Nephron progenitor cell (in vitro differentiated cells): ENCODE measurements at places on chromosomes 4 and X.

GRCh38 chrX:103845165-103845653 lies 13.2 kb upstream of the RAB9B start:
- no peaks in the 10 kb centered on the region for H3K4me1 ChIP-seq
- H3K27ac ChIP-seq: no peak overlapping the region
- peaks cover 4% of the 10 kb centered on the region for H3K27me3 ChIP-seq
- no peaks in the 10 kb centered on the region for H3K36me3 ChIP-seq

DNA sequence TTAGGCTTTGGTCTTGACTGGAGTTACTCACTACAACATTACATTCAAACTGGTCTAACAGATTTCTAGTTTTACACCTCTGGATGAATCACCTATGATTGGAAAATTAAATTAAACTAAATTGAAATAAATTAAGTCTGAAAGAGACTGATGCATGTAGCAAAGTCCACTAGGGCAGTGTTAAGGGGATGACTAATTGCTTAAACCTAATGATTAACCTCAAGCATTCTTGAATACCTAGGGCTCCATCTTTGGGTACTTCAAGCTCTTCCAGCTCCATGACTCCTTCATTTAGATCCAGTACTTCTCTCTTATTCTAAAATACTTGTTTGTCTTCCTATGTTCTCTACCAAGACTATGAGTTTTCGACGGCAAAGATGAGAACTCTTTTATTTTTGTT lies 86.8 kb downstream of the SH2D1A start:
- H3K4me1 ChIP-seq: peaks cover under 1% of the 10 kb centered on the region
- no peaks in the 10 kb centered on the region for H3K27me3 ChIP-seq
- no peaks in the 10 kb centered on the region for H3K36me3 ChIP-seq
- no peak for DNase-seq
- H3K27ac ChIP-seq: no peak overlapping the region

DNA sequence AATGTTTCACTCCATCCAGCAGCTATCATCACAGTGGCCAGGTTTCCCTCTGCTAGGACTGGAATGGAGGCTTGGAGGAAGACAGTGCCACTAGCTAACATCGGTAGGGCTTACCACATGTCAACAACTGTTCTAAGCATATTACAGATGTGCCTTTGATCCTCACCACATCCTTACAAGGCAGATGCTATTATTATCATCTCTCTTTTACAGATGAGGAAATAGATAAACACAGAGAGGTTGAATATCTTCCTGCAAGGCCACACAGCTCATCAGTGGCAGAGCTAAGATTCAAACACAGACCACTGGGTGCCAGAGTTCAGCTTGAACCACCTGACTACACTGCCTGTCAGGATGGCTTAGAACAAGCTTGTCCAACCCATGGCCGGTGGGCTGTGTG lies 47.4 kb downstream of the MAMLD1 start:
- no peak for DNase-seq
- peaks cover 3% of the 10 kb centered on the region for H3K27me3 ChIP-seq
- H3K27ac ChIP-seq: no peak overlapping the region
- no peak overlapping the region for H3K4me3 ChIP-seq

GRCh38 chr4:137981277-137981676 lies 260.9 kb downstream of the SLC7A11 start:
- H3K36me3 ChIP-seq: no peaks in the 10 kb centered on the region
- H3K27ac ChIP-seq: no peak overlapping the region
- H3K27me3 ChIP-seq: no peaks in the 10 kb centered on the region
- H3K4me3 ChIP-seq: no peak overlapping the region

GRCh38 chr4:42712854-42713253 lies 55.9 kb upstream of the ATP8A1 start:
- H3K27ac ChIP-seq: no peak overlapping the region
- no peaks in the 10 kb centered on the region for H3K36me3 ChIP-seq
- H3K4me3 ChIP-seq: no peak overlapping the region
- no peaks in the 10 kb centered on the region for H3K4me1 ChIP-seq
- H3K27me3 ChIP-seq: peaks cover 6% of the 10 kb centered on the region
- no peak for DNase-seq

GRCh38 chrX:20270562-20270890 lies 3.8 kb upstream of the RPS6KA3 start:
- H3K27me3 ChIP-seq: peaks cover 15% of the 10 kb centered on the region
- no peak overlapping the region for H3K4me3 ChIP-seq
- no peak for DNase-seq
- H3K27ac ChIP-seq: no peak overlapping the region

- no peak overlapping the region for H3K27ac ChIP-seq
- no peaks in the 10 kb centered on the region for H3K36me3 ChIP-seq
- no peak for DNase-seq
- H3K27me3 ChIP-seq: peaks cover 4% of the 10 kb centered on the region
Observed at GRCh38 chr4:95761871-95762270, 78.0 kb upstream of the PDHA2 start.

DNA sequence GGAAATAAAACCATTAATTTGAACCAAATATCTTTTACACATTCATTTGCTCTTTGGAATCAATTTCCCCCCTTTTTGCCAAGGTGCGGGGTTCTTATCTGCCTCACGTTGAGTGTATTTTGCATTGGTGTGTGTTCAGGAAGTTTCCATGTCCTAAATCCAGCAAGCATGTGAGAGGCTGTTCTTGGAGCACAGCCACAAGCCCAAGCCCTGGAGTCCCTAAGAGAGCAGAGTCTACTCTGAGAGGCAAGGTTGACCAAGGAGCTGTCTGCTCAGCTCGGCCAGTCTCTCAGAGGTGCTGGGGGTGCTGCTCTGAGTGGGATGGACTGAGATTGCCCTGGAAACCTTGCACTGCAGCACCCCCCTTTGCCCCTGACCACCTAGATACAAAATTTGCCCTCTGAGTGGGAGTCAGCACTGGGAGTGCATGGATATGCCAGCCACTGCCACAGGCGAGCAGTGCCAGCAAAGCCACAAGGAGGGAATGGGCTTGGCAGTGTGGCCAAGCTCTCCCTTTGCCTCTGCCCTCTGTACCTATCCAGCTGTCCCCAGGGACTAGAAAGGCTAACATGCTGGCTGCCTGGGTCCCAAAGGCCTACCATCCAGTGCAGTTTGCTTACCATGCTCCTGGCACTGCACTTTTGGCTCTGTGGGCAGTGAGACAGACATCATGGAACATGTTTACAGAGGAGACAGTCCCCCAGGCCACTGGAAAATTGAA lies 20.5 kb upstream of the FAM193A start:
- H3K4me3 ChIP-seq: no peak overlapping the region
- no peaks in the 10 kb centered on the region for H3K4me1 ChIP-seq
- H3K36me3 ChIP-seq: peaks cover 59% of the 10 kb centered on the region
- H3K27me3 ChIP-seq: no peaks in the 10 kb centered on the region

- H3K4me3 ChIP-seq: no peak overlapping the region
- no peak for DNase-seq
- no peak overlapping the region for H3K27ac ChIP-seq
- H3K36me3 ChIP-seq: no peaks in the 10 kb centered on the region
- peaks cover 20% of the 10 kb centered on the region for H3K4me1 ChIP-seq
Observed at GRCh38 chr4:19309378-19309777, 942.3 kb upstream of the SLIT2 start.

DNA sequence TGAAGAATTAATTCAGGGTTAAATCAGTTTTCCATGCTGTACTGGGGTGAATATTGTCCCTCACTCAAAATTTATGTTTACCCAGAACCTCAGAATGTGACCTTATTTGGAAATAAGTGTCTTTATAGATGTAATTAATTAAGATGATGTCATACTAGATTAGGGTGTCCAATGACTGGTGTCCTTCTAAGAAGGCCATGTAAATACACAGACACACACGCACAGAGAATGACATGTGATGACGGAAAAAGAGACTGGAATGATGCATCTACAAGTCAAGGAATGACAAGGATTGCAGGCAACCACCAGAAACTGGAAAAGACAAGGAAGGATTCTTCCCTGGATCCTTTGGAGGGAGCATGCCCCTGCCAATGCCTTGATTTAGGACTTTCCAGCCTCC lies 84.6 kb upstream of the GPR34 start:
- H3K4me3 ChIP-seq: no peak overlapping the region
- H3K36me3 ChIP-seq: peaks cover 35% of the 10 kb centered on the region
- H3K27ac ChIP-seq: no peak overlapping the region
- DNase-seq: no peak
- H3K4me1 ChIP-seq: no peaks in the 10 kb centered on the region
- no peaks in the 10 kb centered on the region for H3K27me3 ChIP-seq

DNA sequence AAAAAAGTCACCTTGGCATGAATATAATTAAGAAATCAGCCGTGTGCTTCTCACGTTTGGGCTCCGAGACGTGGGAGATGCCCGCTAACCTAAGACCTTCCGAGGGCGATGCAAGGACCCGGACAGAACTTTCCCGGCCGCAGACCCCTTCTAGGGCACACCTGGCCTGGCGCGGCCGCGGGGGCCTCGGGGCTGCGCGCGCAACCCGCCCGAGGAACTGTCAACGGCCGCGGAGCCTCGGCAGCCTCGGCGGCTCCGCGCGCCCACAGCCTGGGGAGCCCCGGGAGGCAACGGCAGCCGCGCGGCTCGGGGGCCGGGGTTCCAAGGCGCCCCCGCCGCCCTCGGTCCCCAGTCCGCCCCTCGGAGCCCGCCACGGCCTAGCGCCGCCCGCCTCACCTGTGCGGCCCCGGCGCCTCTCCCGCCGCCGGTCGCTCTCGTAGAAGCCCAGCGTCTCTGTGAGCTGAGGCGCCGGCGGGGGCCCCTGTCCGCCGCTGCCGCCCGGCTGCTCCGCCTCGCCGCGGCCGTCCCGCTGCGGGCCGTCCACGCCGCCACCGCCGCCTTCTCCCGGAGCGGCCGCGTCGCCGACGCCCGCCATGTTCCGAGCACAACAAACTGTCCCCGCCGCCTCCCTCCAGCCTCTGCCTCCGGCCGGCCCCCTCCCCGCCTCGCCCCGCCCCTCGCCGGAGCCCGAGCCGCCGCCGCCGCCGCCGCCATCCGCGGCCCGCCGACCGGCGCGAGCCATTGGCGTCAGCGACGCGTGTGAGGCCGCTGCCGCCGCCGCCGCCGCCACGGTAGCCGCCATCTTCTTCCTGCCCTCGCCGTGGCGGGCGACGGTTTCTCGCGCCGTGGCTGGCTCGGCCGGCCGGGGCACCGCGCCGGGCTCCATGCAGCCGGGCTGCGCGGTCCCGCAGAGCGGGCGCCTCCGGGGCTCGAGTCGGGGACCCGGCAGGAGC lies at the start of gene TAPT1:
TSS of gene TAPT1 (minus strand) at position 609 of the 953 bp plus-strand sequence. CDS start at position 595, 14 bp downstream.
- H3K27me3 ChIP-seq: no peaks in the 10 kb centered on the region
- H3K36me3 ChIP-seq: peaks cover 3% of the 10 kb centered on the region
- peak within 1 kb of the TSS; percentile 99 for H3K27ac ChIP-seq
- H3K4me1 ChIP-seq: peaks cover 57% of the 10 kb centered on the region
- H3K4me3 ChIP-seq: peak within 1 kb of the TSS; percentile 96

- no peaks in the 10 kb centered on the region for H3K27me3 ChIP-seq
- DNase-seq: no peak
- no peaks in the 10 kb centered on the region for H3K36me3 ChIP-seq
- no peak overlapping the region for H3K27ac ChIP-seq
- H3K4me1 ChIP-seq: no peaks in the 10 kb centered on the region
Observed at GRCh38 chr4:144399927-144400326, 246.0 kb upstream of the HHIP start.

GRCh38 chrX:113033966-113034680 lies 193.5 kb upstream of the AMOT start:
- no peaks in the 10 kb centered on the region for H3K4me1 ChIP-seq
- H3K36me3 ChIP-seq: no peaks in the 10 kb centered on the region
- H3K4me3 ChIP-seq: no peak overlapping the region
- no peaks in the 10 kb centered on the region for H3K27me3 ChIP-seq
- H3K27ac ChIP-seq: no peak overlapping the region

- DNase-seq: no peak
- no peak overlapping the region for H3K4me3 ChIP-seq
- peaks cover 33% of the 10 kb centered on the region for H3K4me1 ChIP-seq
- peaks cover 12% of the 10 kb centered on the region for H3K36me3 ChIP-seq
Observed at GRCh38 chr4:151725087-151725486, 35.7 kb downstream of the GATB start.

DNA sequence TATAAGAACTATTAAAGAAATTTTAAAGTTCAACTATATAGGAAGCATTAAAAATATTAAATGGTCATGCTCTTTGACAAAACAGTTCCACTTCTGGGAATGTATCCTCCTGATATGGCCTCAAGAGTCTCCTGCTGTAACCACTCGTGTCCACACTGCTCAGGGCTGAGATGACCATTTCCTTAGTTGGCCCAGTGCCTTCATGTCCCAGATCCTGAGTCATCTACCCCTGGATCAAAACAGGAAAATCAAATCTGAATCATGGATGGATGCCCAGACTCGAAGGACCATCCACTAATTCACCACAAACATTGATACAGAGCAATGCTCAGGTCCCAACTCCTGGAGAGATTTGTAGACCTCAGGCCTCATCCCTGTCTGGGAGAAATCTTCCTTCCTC lies 44.7 kb downstream of the GPRASP3 start:
- no peaks in the 10 kb centered on the region for H3K27me3 ChIP-seq
- no peak for DNase-seq
- H3K36me3 ChIP-seq: no peaks in the 10 kb centered on the region
- H3K27ac ChIP-seq: no peak overlapping the region
- H3K4me3 ChIP-seq: no peak overlapping the region
- peaks cover 10% of the 10 kb centered on the region for H3K4me1 ChIP-seq

- H3K27me3 ChIP-seq: peaks cover 2% of the 10 kb centered on the region
- H3K4me1 ChIP-seq: peaks cover 49% of the 10 kb centered on the region
- no peak overlapping the region for H3K4me3 ChIP-seq
Observed at GRCh38 chr4:76806757-76807156, 91.2 kb downstream of the SOWAHB start.

GRCh38 chr4:41750626-41751448 lies 2.3 kb upstream of the PHOX2B start:
- no peaks in the 10 kb centered on the region for H3K36me3 ChIP-seq
- H3K4me1 ChIP-seq: peaks cover 32% of the 10 kb centered on the region

DNA sequence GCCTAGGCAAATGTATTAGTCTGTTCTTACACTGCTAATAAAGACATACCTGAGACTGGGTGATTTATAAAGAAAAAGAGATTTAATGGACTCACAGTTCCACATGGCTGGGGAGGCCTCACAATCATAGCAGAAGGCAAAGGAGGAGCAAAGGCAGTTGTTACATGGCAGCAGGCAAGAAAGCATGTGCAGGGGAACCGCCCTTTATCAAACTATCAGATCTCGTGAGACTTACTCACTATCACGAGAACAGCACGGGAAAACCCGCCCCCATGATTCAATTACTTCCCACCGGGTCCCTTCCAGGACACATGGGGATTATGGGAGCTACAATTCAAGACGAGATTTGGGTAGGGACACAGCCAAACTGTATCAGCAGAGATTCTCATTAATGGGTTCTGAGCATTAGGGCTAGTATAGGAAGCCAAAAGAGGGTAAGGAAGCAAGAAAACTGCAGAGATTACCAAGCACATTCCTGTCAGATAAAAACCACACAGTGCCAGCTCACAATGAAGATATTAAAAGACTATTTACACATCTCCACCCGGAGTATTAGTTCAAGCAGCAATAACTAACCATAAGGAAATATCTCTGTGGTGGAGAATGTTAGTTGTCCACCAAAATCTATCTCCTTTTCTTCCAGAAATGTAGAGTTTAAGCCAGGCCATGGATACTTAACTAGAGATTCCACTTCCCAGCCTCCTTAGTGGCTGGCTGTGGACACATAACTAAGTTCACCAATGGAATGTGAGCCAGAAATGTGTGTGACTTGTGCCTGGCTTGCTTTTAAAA lies 61.2 kb upstream of the HOPX start:
- H3K27ac ChIP-seq: no peak overlapping the region
- peaks cover 6% of the 10 kb centered on the region for H3K27me3 ChIP-seq
- peaks cover 20% of the 10 kb centered on the region for H3K4me1 ChIP-seq

GRCh38 chr4:82900066-82900410 lies 497 bp upstream of the THAP9 start:
- H3K4me3 ChIP-seq: no peak overlapping the region
- no peak for DNase-seq
- H3K4me1 ChIP-seq: peaks cover 27% of the 10 kb centered on the region
- no peaks in the 10 kb centered on the region for H3K27me3 ChIP-seq
- H3K27ac ChIP-seq: no peak overlapping the region
